Left lung (tissue), 14 donors: ENCODE measurements at places on chromosomes 16 and 17. TPM values are rescaled to one million over a fixed set of nuclear protein-coding genes. Genes with fewer than 3 reads are reported as not detected.
A peak's percentile ranks its signal among the peaks of the same experiment; 100 is the strongest.

The ARL17A gene
- total RNA-seq, result 20.8 TPM

The DRC3 gene
- total RNA-seq, result 7.6 TPM

The GUCY2D gene
- total RNA-seq, result 3.4 TPM

- no peak overlapping the region for H3K4me3 ChIP-seq
- H3K27me3 ChIP-seq, result peaks cover 44% of the 10 kb centered on the region
- H3K4me1 ChIP-seq, result no peaks in the 10 kb centered on the region
- no peak for DNase-seq
- no peak overlapping the region for H3K27ac ChIP-seq
Measured at GRCh38 chr17:7343250-7343649, 6.9 kb downstream of the ACAP1 start.

DNA sequence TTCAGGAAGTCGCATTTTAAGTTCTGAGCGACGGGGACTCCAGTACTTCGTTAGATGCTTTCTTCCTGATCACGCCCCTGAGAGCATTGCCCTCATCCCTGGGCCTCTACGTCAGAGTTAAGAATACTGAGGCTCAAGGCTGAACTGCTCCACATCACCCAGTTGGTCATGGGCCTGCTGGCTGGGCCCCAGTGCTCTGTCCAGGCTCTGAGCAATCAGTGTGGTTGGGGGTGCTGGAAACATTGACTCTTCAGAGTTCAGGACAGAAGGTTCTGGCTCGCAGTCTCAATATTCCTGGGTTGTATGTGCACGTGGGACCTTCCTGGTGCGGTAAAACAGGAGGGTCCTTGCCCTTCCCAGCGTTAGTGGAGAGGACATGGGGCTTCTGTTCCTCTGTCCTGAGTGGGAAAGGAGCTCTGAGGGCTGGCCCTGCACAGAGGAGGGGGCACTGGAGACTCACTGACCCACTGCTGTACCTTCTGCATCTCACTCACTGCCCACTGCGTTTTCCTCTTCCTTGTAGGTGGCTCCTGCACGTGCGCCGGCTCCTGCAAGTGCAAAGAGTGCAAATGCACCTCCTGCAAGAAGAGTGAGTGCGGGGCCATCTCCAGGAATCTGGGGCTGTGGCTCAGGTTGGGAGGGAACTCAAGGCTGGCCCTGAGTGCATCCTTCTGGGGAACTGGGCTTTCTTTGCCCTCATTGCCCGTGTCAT is 518 bp downstream of the MT1E start:
- no peaks in the 10 kb centered on the region for H3K36me3 ChIP-seq
- DNase-seq, result no peak
- H3K27ac ChIP-seq, result peak overlapping the region; percentile 80
- no peaks in the 10 kb centered on the region for H3K27me3 ChIP-seq
- H3K4me1 ChIP-seq, result peaks cover 23% of the 10 kb centered on the region

The KRT222 gene
- total RNA-seq, result not detected

DNA sequence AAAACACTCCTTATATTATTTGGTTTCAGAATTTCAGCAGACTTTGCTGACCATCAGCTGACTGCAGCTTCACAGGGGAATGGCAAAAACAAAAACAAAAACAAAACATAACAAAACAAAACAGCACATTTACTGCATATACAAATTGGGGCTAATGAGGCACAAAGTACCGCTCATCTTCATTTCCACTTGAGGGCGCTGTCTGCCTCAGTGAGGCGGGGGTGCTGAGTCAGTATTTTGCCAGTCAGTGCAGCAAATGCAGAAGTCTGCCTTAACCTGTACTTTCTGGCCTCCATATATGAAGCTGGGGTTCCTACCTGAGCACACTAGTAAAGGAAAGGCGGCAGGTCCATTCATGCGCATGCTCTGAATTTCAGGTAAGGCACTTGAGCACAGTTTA is 13.5 kb upstream of the DYNLRB2 start:
- no peaks in the 10 kb centered on the region for H3K36me3 ChIP-seq
- H3K27ac ChIP-seq, result no peak overlapping the region
- H3K4me1 ChIP-seq, result no peaks in the 10 kb centered on the region
- peaks cover 9% of the 10 kb centered on the region for H3K27me3 ChIP-seq
- DNase-seq, result no peak
- H3K4me3 ChIP-seq, result no peak overlapping the region

DNA sequence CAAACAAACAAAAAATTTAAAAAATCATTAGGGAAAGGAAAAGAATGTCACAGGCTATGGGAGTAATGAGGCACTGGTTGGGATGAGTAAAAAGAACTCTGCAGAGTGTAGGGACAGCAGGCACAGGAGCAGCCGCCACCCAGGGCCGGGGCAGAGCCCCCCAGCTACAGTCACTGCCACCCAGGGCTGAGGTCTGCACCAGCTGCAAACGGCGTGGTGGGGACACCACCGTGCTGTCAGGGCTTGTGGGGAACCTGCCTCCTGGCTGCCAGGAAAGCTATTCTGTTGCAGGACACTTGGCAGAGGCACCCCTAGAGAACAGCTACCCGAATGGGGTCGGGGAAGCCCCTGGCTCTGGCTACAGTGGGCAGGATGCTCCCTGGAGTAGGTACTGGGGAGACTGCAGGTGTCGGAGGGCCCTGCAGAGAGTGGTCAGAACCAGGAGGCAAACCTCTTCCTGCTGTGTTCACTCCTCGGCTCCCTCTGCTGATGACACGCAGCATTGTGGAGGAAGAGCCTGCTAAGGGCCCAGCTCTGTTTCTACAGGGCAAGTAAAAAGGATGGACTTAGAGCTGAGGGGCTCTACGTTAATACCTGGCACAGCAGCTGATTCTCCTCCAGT is 32.3 kb upstream of the CAPN15 start:
- H3K4me1 ChIP-seq, result no peaks in the 10 kb centered on the region
- DNase-seq, result peak; percentile 44
- no peak overlapping the region for H3K27ac ChIP-seq
- no peaks in the 10 kb centered on the region for H3K27me3 ChIP-seq

DNA sequence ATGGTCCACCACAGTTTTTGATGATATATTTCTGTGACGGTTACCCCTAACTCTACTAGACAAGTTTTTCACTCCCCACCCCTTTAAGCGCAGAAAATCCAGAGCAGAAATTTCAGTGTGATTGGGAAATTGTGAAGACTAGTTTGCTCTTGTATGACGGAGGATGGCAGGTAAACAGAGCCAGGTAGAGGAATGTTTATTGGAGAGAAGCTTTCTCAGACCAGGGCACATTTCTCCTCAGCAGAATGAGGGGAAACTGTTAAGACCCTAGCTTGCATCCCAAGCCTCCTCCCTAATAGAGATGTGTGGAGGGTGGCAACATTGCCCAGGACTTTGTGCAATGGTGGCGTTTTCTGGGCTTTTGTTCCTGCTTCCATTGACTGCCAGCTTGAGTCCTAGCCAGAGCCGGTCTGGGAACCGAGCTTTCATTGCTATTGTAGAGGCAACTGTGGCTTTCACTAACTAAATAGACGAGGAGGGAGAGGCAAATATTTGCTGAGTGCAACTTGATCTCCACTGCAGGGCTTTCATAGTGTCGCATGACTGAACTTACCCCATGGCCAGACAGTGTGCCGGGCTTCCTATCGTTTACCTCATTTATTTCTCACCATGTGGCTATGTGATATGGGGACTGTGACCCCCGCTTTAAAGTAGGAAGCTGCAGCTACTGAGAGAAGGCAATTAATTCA is 159.6 kb upstream of the MPHOSPH6 start:
- no peaks in the 10 kb centered on the region for H3K4me1 ChIP-seq
- H3K4me3 ChIP-seq, result no peak overlapping the region
- H3K27me3 ChIP-seq, result no peaks in the 10 kb centered on the region

The TMC7 gene
- total RNA-seq, result 9.7 TPM

The CLEC3A gene
- not detected for total RNA-seq

GRCh38 chr16:31225193-31225592 is 8.3 kb upstream of the PYDC1 start:
- no peak overlapping the region for H3K4me3 ChIP-seq
- H3K4me1 ChIP-seq, result no peaks in the 10 kb centered on the region
- H3K27ac ChIP-seq, result no peak overlapping the region
- H3K36me3 ChIP-seq, result no peaks in the 10 kb centered on the region

- no peaks in the 10 kb centered on the region for H3K36me3 ChIP-seq
- DNase-seq, result no peak
- no peaks in the 10 kb centered on the region for H3K27me3 ChIP-seq
- H3K4me1 ChIP-seq, result peaks cover 8% of the 10 kb centered on the region
Measured at GRCh38 chr17:8131844-8132441, 8.0 kb upstream of the HES7 start.

- H3K27ac ChIP-seq, result no peak overlapping the region
- H3K4me3 ChIP-seq, result no peak overlapping the region
Measured at GRCh38 chr17:30926516-30926915, 4.8 kb downstream of the ADAP2 start.
